ENCODE measurements at places on chromosomes 6 and 20.

GRCh38 chr6:14804001-14804784, 441.7 kb upstream of the JARID2 start:
- no peak for DNase-seq

DNA sequence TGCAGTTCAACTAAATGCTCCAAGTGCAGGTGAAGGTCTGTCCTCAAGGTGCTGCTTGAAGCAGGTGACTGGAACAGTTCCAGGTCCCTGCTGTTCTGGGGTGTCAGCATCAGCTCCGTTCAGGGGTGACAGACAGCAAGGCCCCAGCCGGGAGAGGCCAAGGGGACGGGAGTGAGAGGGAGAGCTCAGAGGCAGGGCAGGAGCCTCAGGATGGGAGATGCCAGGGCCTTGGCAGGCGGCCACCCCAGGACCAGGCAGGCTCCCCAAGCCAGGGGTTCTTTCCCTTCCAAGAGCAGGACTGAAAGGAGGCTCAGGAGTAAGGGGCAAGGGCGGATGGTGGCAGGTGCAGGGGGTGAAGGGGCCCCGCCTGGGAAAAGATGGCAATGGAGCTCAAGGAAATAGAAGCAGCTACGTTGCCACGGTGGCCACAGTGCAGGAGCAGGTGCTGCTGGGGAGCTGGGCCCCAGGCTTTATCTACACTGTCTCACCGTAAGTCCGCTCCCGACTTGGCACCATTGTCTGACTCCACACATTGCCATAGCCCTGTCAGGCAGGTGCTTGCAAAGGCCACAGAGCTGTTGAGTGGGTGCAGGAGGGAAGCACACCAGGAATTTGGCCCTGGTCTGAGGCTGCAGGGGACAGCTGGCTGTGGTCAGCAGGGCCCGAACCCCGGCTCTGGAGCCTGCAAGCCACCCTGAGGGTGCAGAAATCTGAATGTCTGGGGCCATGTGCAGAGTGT, 43.1 kb downstream of the ERMARD start:
- no peak for DNase-seq

GRCh38 chr6:151676460-151676945, 131.0 kb upstream of the ESR1 start:
- no peak for DNase-seq

DNA sequence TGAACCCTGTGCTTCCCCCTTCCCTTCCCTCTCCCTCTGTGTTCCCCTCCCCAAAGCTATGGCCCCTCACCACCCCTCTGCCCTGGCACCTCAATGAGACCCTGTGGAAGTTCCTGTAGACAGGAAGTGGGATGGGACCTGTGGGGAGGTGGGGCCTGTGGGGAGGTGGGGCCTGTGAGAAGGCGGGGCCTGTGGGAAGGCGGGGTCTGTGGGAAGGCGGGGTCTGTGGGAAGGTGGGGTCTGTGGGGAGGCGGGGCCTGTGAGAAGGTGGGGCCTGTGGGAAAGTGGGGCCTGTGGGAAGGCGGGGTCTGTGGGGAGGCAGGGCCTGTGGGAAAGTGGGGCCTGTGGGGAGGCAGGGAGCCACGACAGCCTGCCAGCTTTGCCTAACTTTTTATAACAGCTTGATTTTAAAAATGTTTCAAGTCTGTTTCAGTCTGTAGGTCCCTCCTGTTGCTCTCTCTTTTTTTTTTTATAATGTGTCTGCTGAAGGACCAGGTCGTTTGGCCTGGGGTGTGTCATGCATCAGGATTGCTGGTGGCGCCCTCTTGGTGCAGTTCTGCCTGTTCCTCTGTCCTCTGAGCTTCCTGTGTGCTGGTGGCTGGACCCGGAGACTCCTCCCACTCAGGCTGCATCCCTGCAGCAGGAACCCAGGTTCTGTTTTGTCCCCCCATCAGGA, 70.5 kb upstream of the SLCO4A1 start:
- no peak for DNase-seq

GRCh38 chr6:25498505-25498904, 153.5 kb upstream of the SCGN start:
- no peak for DNase-seq

- no peak for DNase-seq
Measured at GRCh38 chr6:22880686-22881433, 311.5 kb downstream of the HDGFL1 start.
